Activated CD4-positive, CD25-positive, alpha-beta regulatory T cell (primary cell): ENCODE measurements at places on chromosomes 16 and 17.

DNA sequence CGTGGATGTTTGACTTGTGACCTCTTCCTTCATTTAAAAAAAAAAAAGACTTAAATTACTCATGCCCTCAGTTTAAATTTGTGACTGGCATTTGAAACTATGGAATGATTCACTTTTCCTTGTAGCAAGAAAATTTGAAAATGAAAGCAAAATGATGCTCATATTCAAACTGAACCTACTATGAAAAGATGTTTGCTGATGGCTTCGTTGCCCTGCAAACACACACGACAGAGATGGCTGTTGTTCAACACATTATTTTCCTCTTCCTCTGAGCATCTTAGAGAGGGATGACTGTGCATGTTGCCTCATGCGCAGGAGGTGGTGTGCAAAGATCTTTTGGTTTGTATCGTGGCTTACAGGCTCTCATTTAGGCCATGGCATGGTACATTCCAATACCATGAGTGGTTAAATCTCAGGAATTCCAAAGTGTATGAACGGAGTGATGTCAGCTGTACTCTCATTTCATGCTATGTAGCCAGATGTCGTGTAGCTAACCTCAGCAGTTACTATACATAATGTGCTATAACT is 164.5 kb downstream of the PRKCA start:
- no peak for DNase-seq

DNA sequence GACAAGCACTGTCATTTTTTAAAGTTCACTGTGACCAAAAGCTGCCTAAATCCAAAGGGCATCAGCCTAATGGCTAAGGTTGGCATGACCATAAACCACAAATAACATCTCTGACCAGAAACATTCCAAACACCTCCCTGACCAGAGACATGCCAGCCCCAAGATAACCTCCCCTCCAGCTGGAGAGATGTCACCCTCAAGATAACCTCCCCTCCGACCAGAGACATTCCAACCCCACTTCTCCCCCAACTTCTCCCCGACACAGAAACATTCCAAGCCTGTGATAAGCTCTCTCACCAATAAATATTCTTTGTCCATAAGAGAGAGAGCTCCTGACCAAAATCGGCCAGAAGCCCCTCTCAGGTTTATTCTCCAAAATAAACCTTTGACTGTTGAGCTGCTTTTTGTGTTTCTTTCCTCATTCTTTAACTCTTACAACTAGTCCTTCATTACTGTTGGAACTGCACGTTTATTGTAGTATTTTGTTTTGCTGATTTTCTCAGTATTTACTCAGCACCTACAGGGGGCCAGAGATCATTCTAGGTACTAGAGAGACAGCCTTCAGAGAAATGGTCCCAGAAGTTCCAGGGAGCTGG is 325.6 kb downstream of the SLC39A11 start:
- DNase-seq, result no peak

DNA sequence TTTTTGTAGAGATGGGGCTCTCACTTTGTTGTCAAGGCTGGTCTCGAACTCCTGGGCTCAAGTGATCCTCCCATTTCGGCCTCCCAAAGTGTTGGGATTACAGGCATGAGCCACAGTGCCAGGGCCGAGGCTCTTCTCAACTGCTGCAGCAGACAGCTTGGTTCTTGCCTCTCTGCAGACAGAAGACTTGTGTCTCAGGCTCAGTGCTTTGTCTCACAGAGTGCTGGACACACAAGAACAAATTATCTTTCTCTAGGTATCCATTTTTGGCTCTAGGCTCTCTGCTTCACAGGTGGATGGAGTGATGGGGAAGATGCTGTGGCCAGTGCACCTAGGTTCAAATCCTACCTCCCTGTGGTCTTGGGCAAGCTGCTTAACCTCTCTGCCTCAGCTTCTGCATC is 80.8 kb upstream of the RNU2-1 start:
- DNase-seq, result no peak

GRCh38 chr16:88351491-88352101 is 31.2 kb upstream of the ZNF469 start:
- no peak for DNase-seq

GRCh38 chr16:1127971-1128715 is 24.8 kb upstream of the CACNA1H start:
- DNase-seq, result no peak

GRCh38 chr17:29151567-29151966 is 28.6 kb downstream of the MYO18A start:
- no peak for DNase-seq

DNA sequence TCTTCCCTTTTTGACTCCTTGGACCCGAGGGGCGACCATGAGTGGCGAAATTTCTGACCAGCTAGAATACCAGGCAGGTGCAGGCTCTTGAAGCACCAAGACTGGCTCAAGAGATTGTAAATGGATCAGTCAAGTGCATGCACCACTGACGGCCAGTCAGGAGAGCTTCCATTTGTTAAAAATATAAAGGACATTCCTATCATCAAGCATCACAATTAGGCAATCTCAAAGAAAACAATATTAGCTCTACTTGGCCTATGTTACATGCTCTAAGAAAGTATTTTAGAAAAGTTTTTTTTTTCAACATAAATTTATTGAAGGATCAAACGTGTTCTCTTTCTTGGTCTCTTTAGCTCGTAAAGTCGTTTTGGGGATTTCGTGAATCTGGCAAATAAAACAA is 1.5 kb upstream of the PRKCA start:
- no peak for DNase-seq

GRCh38 chr16:17395849-17396480 is 74.8 kb downstream of the XYLT1 start:
- no peak for DNase-seq

DNA sequence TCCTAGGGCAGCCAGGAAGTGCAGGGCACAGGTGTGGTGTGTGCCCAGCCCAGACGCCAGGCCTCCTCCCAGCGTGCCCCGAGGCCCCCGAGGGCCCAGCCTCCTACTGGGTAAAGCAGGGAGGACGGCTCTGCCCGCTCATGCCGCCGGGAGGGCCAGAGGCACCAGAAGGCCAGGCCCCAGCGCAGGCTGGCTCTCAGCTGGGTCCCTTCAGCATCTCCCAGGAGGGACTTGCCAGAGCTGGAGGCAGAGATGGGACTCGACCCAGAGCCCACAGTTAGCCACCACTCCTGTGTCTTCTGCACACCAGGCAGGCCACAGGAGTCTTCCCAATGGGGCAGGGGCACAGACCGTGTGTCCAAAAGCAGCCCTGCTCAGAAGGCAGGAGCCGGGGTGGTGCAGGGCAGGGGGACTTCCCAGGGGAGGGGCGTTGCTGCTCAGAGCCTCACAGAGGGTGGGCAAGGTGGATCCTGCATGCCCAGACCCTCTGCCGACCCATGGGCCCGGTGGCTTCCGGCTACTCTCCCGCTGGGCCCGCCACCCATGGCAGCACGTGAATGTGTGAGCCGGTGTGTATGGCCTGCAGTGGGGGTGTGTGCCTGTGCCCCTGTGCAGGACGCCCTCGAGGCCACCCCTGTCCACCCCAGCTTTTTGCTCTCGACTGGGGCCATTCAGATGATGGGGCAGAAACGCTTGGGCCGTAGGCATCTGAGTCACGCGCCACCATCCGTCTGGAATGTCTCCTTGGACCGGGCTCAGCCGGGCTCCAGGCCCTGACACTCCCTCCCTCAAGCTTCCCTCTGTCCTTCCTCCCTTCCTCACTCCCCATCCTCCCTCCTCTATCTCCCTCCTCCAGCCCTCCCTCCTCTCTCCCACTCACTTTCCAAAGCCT is 5.7 kb upstream of the ZNF469 start:
- DNase-seq, result no peak

GRCh38 chr16:84663433-84664101 is 15.3 kb downstream of the KLHL36 start:
- no peak for DNase-seq

DNA sequence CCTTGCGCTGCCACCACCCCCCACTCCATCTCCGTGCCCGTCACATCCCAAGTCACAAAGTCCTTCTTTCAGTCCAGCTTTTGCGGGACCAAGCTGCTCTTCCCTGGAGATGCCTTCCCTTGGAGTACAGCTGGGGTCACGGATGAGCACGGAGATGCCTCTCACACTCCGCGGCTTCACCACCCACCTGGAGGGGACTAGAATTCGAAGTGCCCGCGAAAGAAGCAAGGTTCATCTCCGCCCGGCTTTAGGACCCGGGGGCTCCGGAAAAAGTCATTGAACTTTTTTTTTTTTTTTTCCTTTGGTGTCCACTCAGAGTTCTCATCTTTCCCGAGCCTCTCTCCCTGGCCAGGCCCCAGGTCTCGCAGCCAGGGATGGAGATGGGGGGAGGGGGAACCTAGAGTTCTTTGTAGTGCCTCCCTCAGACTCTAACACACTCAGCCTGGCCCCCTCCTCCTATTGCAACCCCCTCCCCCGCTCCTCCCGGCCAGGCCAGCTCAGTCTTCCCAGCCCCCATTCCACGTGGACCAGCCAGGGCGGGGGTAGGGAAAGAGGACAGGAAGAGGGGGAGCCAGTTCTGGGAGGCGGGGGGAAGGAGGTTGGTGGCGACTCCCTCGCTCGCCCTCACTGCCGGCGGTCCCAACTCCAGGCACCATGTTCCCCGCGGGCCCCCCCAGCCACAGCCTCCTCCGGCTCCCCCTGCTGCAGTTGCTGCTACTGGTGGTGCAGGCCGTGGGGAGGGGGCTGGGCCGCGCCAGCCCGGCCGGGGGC is at the start of gene FKBP10:
TSS of gene FKBP10 (plus strand) at position 624 of the 771 bp plus-strand sequence. CDS start at position 655, 31 bp downstream.
- no peak for DNase-seq

GRCh38 chr17:19544366-19544765 is 10.7 kb downstream of the SLC47A1 start:
- no peak for DNase-seq

- no peak for DNase-seq
Observed at GRCh38 chr16:373848-374615, 3.7 kb upstream of the MRPL28 start.

DNA sequence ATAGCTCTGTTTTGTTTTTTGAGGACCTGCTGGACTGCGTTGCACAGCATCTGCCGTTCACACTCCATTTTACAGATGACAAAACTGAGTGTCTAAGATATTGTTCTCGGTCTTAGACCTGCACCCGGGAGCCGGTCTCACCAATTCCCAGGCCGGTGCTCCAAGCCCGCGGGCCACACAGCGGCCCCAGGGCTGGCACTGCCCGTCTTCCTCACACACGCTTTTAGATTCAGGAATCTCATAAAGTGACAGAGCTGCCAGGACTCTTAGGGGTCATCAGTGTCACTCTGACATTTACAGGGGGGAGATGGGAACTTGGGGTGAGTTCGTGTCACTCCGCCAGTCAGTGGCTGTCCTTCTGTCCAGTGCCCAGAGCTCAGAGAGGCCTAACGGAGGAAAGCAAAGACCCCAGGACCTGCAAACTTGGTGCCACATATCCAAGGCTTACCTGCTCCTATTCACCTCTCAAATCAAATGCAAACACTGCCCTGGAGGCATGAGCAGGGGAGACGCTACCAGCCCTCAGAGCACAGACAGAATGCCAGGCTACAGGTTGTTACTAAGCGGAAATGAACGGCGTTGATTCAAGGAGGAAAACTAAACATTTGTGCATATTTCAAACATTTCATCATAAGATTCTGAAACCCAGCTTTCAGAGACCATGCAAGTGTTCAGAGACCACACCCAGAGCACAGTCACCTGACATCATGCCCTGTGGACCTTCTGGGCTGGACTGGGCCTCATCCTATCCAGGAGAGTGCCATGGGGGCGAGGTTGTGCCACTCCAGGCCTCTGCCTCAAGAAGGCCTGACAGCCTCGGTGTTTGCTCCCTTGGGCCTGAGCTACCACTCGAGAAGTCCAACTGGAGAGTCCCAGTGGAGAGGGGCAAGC is 29.5 kb downstream of the TNFRSF13B start:
- no peak for DNase-seq

DNA sequence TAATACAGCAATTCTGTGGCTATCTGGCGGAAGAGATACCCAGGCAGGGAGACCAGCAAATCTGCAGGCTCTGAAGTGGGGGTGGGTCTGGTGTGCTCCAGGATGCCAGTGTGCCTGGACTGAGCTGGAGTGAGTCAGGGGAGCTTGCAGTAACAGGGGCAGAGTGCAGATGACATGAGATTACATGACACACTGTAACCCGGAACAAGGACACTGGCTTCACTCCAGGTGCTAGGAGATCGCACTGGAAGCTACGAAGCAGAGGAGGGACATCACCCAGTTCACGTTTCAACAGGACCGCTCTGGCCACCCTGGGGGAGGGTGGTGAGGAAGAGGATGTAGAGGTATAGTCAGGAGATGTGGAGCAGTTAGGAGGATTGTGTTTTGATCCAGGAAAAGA is 475.6 kb downstream of the CDH13 start:
- DNase-seq, result no peak

DNA sequence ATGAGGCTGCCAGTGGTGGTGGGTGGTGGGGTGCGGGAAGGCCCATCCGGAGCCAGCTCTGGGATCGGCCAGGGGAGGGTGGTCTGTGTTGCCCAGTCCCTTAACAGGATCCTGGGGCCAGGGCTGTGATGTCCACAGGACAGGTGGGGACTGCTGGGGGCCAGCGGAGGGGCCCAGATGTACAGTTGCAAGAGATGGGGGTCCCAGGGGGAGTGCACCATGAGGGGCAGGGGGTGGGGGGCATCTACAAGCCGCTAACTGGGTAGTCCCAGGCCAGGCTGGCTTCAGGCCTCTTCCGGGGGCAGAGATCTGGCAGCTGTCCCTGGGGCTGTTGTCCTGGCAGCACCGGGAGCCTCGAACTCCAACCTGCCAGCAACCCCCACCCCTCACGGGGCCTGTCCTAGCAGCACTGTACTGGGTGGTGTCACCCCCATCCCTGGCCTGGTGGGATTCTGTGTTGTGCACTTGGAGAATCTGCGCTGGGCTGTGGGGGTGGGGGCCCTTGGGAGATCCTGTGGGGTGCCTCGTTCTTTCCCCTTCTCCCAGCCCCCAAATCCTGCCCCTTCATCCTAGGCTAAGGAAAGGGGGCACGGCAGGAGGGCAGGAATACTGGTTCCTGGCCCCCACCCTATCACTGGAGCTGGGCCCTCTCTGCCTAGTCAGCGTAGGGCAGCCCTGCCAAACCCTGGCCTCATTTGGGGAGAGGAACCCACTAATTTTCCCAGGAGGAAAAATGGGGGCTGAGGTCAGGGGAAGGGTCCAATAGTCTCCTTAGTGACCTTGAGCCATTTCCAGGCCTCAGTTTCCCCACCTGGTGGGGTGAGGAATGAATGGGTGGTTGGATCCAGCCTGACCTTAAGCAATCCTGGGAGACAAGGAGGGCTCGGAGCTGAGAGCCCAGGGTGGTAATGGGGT is 1.4 kb downstream of the MTSS2 start:
- no peak for DNase-seq

- no peak for DNase-seq
Observed at GRCh38 chr17:80294210-80294609, 33.6 kb downstream of the RNF213 start.
